ENCODE measurements at places on chromosomes 7 and 10.

- no peak for DNase-seq
Observed at GRCh38 chr10:132724446-132724845, 61.5 kb downstream of the NKX6-2 start.

- DNase-seq = no peak
Observed at GRCh38 chr10:71290806-71291527, 28.1 kb upstream of the SLC29A3 start.

GRCh38 chr10:89090756-89091445, 100.3 kb downstream of the FAS start:
- no peak for DNase-seq

- DNase-seq = peak; percentile 31
Observed at GRCh38 chr10:110610308-110610774, 33.8 kb upstream of the RBM20 start.

- DNase-seq = no peak
Observed at GRCh38 chr7:87129848-87130247, 22.4 kb upstream of the DMTF1 start.

- DNase-seq = peak; percentile 56
Observed at GRCh38 chr7:135645296-135645904, 16.9 kb upstream of the STMP1 start.

DNA sequence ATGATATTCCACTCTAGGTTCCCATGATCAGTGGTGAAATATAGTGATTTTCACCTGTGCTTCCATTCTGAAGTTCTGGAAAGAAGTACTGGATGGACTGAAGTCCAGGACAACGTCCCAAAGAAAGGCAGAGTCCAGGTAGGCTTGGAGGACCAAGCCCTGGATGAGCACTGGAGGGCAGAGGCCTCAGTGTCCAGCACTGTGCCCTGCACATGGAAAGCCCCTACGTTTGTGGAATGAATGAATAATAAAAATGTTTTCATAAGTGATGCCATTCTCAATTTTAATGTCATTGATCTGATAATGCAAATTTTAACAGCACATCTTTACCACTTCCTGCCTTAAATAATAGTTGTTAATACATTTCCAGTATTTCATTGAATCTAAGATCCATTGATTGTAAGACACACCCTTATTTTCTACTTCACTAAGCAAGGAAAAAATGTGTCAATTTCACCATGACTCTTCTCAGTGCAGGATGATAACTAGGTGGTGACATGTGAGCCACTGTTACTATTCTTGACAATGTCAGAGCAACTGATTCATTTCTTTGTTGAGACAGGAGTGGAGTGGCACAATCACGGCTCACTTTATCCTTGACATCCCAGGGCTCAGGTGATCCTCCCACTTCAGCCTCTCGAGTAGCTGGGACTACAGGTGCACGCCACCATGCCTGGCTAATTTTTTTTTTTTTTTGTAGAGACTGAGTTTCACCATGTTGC, 35.2 kb downstream of the ZNF783 start:
- no peak for DNase-seq

GRCh38 chr7:132171130-132171576, 405.1 kb downstream of the PLXNA4 start:
- no peak for DNase-seq

Measured in CD4-positive, alpha-beta T cell treated with Interleukin-1 beta for 1 hour (primary cell).